ENCODE measurements at places on chromosomes 7 and 10. TPM values are rescaled to one million over a fixed set of nuclear protein-coding genes. Genes with fewer than 3 reads are reported as not detected.
A peak's percentile ranks its signal among the peaks of the same experiment; 100 is the strongest.

DNA sequence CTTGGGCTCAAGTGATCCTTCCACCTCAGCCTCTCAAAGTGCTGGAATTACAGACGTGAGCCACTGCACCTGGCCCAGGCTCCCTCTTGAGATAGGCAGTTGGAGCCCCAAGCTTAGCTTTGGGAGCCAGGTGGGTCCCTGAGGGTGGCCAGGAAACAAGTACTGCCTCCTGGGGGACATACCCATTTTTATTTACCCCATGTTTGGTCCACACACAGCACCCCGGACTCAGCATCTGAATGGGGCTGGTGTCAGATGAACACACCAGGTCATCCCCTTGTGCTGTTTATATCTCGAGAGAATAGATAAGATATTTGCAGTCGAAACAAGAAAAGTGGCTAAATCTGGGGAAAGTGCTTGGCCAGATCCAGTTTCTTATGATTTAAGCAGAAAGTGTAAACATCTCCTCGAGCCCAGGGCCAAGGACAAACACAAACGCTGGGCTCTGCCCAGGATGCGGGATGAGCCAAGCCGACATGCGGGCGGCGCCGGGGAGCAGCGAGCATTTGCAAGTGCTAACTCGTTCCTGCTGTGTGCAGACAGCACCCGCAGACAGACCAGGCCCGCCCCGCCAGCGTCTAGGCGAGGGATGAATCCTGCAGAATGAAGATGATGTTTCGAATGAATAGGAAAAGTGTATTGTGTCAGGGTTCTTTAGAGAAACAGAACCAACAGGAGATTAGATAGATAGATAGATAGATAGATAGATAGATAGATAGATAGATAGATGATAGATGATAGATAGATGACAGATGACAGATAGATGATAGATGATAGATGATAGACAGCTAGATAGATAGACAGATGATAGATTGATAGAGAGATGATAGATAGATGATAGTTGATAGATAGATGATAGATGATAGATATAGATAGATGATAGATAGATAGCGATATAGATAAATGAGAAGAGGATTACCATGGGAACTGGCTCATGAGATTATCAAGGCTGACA lies 44.4 kb upstream of the OCM2 start:
- DNase-seq: no peak

- no peak for DNase-seq
These were observed 140.4 kb upstream of the PRSS1 start for GRCh38 chr7:142608630-142609428.

CHAT gene
- not detected for total RNA-seq

- DNase-seq: no peak
These were observed 153.7 kb downstream of the CREB5 start for GRCh38 chr7:28565980-28566379.

PPP3CB gene
- total RNA-seq: 38.9 TPM

IDI2 gene
- total RNA-seq: not detected

DNA sequence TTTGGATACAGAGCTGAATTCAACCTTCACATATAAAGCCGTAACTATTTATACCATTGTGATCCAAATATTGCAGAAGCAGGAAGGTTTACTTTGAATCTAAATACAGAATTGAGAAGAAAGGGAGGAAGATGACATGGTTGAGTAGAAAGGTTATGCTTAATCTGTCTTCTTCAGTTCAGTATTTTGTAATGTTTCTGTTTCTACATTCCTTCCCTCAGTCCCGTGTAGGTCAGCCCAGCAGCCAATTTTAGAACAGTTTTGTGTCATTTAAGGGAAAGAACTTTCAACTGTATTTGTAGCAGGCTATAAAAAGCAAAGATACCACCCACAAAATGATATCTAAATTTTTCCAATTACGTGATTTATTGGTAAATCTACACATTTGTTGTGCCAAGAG lies 97.4 kb downstream of the CPED1 start:
- DNase-seq: no peak

DNA sequence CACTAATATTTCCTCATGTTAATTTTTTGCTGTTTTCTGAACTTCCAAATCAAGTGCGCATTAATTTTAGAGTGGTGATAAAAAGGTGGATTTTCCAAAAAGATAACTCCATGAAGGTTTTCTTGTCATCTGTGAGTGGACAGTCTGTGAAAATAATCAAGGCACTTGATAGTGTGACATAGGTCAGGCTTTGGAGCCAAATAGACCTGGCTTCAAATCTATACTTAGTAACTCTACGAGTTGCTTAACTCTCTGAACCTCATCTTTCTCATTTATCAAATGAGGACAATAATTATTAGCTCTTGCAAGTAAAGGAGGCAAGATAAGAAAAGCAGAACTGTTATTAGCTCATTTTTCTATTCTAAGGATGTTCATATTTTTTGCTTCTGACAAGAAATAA lies 24.7 kb upstream of the MET start:
- no peak for DNase-seq

GRCh38 chr7:111018447-111018846 lies 72.5 kb upstream of the LRRN3 start:
- DNase-seq: no peak

TCF7L2 gene
- 1.5 TPM for total RNA-seq

GRCh38 chr7:136247211-136247610 lies 270.1 kb upstream of the MTPN start:
- DNase-seq: no peak

CYP26C1 gene
- total RNA-seq: not detected

GRCh38 chr10:14549496-14549895 lies 218.8 kb upstream of the FRMD4A start:
- no peak for DNase-seq

RGR gene
- total RNA-seq: not detected

DNA sequence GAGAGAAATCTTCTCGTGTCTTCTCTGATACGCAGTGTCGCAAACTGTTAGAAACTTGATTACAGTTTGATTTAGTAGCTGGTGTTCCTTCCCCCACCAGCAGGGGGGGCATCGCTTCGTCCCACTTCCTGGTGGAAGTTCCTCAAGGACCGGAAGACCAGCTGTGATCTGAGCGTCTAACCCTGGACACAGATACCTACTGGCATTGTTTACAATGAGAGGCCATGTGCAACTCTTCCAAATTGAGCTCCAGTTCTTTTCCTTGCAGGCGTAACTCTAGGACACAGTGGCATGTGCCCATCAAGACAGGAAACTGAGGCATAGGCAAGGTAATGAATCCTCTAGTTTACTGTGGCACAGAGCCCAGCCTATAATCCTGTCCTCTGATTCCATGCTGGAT lies 219.0 kb downstream of the CCDC3 start:
- peak; percentile 28 for DNase-seq

GRCh38 chr10:52220947-52221346 lies 93.1 kb upstream of the DKK1 start:
- no peak for DNase-seq

GFRA1 gene
- total RNA-seq: not detected

GRCh38 chr10:73095481-73096021 lies 1.1 kb downstream of the P4HA1 start:
- peak; percentile 36 for DNase-seq

SFTPA1 gene
- total RNA-seq: not detected

TNPO3 gene
- total RNA-seq: 71.8 TPM

- DNase-seq: no peak
These were observed 5.3 kb downstream of the MMRN2 start for GRCh38 chr10:86952106-86952505.

STEAP1 gene
- 2.4 TPM for total RNA-seq

DNA sequence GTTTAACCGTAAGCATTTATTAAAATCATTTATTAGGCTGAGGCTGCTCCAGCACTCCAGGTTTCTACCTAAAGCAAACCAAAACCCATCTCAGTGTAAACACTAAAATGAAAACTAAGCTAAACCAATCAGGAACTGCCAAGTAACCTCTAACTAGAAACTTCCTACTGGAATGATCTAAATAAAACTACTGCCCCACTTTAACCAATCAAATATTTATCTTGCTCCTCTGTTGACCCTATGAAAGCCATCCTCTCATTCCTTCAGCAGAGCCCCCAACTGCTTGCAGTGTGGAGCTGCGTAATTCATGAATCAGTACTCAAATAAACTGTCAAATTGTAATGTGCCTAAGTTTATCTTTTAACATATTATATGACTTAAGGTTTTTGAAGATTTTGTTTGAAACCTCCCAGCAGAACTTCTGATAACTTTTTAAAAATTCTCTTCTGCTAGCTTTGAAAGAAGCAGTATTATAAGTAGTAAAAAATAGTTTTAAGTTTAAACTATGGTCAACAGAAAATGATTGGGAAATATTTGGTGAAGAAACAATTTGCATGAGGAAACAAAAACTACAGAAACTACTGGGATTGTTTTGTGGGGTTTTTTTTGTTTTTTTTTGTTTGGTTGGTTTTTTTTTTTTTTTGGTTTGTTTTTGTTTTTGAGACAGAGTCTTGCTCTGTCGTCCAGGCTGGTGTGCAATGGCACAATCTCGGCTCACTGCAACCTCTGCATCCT lies 47.4 kb downstream of the GPR37 start:
- no peak for DNase-seq

- peak; percentile 67 for DNase-seq
These were observed 11.3 kb downstream of the C10orf105 start for GRCh38 chr10:71708301-71708703.

TAX1BP1 gene
- 72.5 TPM for total RNA-seq

NEURL1 gene
- total RNA-seq: 3.1 TPM

- DNase-seq: no peak
These were observed 26.8 kb upstream of the EGR2 start for GRCh38 chr10:62842983-62843382.
